ENCODE measurements at places on chromosomes 3 and 15.

- no peak for DNase-seq
Measured at GRCh38 chr3:53519065-53519709, 24.8 kb downstream of the CACNA1D start.

DNA sequence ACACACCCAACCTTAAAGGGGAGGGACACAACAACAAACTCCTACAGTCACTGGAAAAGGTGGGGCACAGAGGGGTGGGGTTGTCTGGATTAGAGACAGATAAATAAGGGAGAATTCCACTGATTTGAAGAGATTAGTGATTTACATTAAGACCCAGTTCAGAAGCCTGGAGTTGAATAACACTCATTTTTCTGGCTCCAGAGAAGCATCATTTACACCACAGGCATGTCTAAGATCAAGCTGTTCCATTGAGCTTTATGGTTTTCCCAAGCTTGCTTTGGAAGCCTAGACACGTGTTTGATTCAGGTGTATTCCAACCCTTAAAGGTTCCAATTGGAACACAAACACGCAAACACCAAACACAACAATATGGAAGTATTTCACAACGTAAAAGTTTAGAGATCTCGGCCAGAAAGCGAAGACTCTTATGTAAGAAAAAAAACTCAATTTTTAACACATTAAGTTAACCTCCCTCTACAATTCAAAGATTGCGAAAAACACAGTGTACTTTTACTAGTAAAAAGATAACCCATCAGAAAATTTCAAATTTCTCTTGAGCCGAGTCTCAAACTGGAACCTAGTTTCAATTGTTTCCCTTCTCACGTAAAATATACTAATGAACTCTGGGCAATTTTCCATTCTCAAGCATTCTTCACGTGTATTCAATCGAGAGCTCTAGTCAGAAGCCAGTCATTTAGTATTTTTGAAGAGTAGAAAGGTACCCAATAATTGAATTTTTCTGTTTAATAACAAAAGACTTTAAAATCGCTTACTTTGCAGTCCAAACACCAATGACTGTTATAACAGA is 2.1 kb downstream of the TRA2B start:
- DNase-seq, result no peak

GRCh38 chr3:57221883-57222282 is 5.6 kb upstream of the APPL1 start:
- DNase-seq, result no peak

GRCh38 chr3:66729687-66730393 is 229.0 kb upstream of the LRIG1 start:
- DNase-seq, result no peak

DNA sequence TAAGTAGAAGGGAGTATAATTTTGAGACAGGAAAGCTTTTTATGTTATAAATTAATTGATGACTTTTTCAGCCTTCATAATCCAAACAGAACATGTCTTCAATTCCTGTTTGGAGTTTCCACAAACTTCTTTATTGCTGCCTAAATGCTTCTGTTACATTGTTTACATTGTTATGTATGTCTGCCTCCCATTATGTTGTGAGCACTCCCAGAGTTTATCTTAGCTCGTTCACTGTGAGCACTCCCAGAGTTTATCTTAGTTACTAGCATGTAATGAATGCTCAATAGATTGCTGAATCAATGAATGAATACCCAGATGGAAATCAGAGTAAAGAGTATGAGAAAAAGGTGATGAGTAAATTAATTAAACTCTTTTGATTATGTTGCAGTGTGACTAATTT is 1178.0 kb downstream of the ROBO1 start:
- no peak for DNase-seq

DNA sequence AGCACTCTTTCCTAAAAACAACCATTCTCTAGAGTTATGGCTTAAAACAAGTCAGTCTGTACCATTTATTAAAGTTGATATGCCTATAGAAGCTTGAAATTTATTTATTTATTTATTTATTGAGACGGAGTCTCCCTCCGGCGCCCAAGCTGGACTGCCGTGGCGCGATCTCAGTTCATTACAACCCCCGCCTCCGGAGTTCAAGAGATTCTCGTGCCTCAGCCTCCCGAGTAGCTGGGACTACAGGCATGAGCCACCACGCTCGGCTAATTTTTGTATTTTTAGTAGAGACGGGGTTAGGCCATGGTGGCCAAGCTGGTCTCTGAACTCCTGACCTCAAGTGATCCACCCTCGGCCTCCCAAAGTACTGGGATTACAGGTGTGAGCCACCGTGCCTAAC is 1.5 kb upstream of the TTC14 start:
- no peak for DNase-seq

GRCh38 chr3:158735296-158736033 is 3.2 kb upstream of the RARRES1 start:
- no peak for DNase-seq

DNA sequence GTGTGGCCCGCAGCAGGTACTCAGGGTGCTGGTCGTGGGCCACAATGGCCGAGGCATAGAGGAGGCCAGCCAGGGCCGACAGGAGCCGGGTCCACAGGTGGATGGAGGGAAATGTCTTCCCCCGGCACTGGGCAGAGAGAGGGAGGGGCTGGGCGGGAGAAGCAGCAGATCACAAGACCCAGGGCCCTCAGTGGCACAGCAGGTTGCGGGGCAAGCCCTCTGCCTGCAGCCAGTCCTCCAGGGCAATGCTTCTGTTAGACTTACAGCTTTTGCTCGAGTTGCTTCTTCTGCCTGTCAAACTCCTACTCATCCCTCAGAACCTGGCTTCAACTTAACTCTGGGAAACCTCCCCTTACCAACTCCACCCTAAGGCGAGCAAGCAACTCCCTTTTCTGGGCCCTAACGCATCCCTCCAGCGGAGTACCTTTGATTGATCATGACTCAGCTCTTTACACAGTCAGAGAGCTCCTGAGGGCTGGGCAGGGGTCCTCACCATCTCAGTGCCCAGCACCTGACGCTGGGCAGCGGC is 16.0 kb downstream of the TMEM44 start:
- no peak for DNase-seq

DNA sequence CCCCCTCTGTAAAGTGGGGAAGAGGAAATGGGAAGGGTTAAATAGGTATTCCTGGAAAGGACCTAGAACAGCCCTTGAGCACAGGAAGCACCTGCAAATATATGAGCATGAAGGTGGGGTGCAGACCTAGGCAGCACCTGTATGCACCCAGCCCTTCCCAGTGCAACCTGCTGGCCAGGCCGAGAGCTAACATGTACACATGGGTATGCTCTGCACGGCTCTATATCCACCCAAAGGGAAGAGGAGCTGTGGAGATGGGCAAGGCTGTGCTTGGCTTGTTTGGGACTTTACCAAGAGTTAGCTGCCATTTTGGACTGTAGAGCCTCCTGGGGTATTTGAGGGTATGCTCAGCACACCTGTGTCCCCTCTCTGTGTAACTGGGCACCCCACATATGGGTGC is 171.2 kb downstream of the KLF13 start:
- DNase-seq, result no peak

- DNase-seq, result no peak
Measured at GRCh38 chr15:73226093-73226814, 142.5 kb downstream of the HCN4 start.

DNA sequence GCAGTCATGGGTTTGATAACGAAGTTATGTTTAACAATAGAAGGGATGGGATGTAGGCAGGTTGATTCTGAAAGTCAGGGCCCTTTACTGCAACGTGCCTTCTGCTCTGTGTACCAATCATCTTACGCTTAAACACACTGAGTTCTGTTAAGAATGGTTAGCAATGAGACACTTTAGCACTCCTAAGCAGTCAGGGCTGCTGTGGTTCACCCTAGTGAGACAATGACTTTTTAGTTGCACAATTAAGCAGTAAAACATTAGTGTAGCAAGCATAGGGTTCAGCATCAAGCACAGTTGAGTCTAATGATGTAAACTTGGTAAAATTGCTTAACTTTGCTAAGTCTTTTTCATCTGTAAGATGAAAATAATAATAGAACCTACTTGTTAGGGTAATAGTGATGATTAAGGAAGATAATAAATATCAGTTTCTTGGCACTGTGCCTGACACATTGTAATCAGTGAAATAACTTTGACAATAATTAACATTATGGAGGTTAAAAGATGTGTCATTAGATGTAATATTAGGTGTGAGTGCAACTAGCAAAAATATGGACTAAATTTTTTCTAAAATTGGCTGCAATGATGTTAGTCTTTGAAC is 484.2 kb upstream of the THBS1 start:
- DNase-seq, result no peak

GRCh38 chr15:37926136-37926535 is 8.3 kb upstream of the TMCO5A start:
- no peak for DNase-seq

DNA sequence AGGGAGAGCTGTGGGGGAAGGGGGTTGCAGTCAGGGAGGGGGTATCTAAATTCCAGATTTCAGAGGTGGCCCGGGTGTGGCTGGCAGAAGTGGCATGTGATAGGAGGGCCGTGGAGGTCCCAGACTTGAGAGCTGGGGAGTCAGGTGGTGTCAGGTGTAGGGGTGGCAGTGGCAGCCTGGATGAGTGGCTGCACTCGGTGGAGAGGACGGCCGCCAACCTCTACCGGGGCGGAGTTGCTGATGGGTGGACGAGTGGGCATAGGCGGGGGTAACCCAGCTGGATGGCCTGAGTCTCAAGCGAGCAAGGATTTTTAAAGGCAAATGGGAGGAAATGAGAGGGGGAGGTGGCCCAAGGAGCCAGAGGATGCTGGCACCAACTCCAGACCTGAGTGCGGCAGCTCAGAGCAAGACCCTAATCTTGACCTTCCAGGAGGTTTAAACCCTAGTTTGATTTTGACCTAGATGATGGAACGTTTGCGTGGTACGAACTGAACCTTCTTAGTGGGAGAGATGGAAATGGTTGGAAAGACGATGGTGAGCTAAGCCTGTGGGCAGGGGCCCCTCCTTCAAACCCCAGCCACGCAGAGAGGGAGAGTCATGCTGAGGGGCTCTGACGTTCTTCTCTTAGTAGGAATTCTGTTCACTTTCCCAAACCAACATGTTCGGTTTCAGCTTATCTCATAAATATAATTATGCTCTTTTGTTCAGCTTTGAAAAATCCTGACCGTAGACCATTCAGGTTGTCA is 8.0 kb downstream of the TRAK1 start:
- no peak for DNase-seq

GRCh38 chr15:73050561-73051295 is 1.5 kb upstream of the NEO1 start:
- no peak for DNase-seq

DNA sequence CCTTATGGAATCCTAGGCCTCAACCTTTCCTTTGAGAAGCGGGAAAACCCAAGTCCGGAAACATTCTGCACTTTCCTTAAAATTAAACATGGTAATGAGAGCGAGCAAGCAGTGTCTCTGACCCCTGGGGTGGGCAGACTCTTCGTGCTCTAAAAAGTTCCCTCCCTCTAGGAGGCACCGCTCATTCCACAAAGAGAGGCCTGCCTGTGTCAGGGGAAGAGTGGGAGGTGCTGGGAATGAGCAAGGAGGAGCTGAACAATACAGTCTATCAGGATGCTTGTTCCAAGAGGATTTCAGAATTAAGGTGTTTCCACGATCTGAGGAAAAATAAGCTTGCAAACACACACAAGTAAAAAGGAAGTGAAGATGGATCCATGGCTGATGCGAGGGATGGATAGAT is 6.0 kb upstream of the RLBP1 start:
- DNase-seq, result no peak

DNA sequence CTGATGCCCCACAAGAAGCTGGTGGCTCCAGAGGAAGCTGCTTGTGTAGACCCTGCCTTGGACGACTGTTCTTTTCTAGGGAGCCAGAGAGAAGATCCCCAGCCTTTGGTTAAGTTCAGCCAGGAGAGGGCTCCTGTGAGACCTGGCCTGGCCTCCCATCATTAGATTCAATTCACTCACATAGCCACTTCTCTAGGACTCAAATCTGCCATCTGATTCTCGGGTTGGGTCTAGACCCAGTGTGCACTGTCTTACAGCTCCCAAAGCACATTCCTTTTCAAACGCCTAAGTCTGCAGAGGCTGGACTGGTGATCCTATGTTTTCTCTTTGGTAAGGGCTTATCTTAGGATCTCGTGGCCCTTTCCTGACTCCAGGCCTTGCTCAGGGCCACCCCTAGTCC is 81.7 kb upstream of the NPHP3 start:
- no peak for DNase-seq

GRCh38 chr3:58163234-58163633 is 47.5 kb downstream of the DNASE1L3 start:
- no peak for DNase-seq

- DNase-seq, result no peak
Measured at GRCh38 chr3:97665896-97666295, 98.7 kb upstream of the ARL6 start.

GRCh38 chr3:28923994-28924393 is 356.9 kb upstream of the RBMS3 start:
- DNase-seq, result no peak

GRCh38 chr3:141576744-141577052 is 89.9 kb downstream of the RASA2 start:
- DNase-seq, result no peak

GRCh38 chr3:156657862-156658731 is 16.3 kb upstream of the TIPARP start:
- no peak for DNase-seq

GRCh38 chr15:90400759-90401314 is 12.8 kb downstream of the IQGAP1 start:
- DNase-seq, result no peak

- DNase-seq, result no peak
Measured at GRCh38 chr15:85639752-85640381, 154.9 kb downstream of the KLHL25 start.

DNA sequence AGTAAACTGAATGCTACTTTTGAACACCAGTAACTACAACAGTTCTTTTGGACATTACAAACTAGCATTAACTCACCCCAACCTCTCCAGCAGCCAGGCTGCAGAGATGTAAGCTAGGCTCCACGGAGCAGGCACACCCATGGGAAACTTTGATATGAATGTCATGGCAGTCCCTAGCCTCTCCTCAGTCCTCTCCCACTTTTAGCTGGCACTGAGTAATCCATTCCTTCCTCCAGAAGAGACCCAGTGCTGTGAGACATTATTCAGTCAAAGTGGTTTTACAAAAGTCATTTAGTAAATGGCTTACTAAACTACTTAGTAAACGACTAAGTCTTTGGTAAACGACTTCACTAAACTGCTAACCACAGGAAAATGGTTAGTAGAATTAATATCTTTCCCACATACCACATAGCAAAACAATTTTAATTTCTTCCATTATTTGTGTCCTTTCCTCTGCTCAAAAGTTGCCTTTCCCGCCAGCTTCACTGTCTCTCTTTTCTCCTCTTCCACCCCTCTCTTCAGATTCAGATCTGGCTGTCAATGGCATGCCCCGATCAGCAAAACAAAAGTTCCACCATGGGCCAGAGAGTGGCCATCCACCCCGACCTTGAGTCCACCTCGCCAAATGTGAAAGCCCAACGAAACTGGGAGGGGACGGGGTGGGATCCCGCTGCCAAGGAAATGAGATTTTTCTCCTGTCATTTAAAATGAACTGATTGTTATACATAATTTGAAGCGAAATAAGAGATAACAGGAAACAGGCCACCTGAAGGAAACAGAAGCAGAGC is 67.5 kb upstream of the TJP1 start:
- DNase-seq, result no peak

- DNase-seq, result no peak
Measured at GRCh38 chr15:57565311-57565710, 26.4 kb upstream of the MYZAP start.

All from C1 segment of cervical spinal cord (tissue), 14 donors.